ENCODE measurements at places on chromosomes 7 and 10.

GRCh38 chr7:105279688-105280007 is 109.1 kb downstream of the SRPK2 start:
- no peak for DNase-seq

DNA sequence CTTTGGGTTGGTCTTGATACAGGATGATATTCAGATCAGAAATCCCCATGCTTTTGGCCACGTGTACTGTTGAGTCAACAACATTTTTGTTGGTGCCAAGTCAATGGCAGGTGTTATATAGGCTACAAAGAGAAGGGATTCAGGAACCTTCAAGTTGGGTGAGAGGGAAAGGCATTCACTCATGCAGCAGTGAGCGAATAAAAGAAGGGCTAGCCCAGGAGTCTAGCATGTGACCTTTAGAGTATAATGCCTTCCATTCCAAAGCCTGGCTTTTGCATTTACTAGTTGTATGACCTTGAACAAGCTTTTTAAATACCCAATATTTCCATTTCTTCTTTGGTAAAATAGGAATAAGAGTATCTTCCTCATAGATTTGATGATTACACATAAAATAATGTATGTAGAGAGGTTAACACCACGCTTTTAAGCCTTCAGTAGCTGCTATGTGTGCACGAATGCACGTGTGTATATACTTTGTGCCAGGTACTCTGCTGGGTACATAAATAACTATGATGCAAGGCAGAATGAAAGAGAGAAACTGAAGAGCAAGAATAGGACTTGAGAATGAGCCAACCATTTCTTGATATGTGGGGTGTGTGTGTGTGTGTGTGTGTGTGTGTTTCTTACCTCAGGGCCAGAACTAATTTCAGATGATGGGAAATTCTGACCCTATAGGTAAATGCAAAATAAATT is 163.6 kb downstream of the PDE1C start:
- DNase-seq, result no peak

GRCh38 chr7:42739638-42740037 is 172.2 kb downstream of the C7orf25 start:
- DNase-seq, result no peak

DNA sequence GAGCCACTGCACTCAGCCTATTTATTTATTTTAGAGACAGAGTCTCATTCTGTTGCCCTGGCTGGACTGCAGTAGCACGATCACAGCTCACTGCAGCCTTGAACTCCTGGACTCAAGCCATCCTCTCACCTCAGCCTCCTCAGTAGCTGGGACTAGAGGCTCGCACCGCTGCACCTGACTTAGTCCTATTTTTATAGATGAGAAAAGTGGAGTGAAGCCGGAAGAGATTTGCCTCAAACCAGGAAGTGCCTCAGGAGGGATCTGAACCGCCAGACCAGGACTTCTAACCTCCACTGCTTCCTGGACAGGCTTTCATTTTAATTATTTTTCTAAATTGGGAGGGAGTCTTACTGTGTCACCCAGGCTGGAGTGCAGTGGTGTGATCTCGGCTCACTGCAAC is 17.5 kb upstream of the CLIP2 start:
- DNase-seq, result no peak

DNA sequence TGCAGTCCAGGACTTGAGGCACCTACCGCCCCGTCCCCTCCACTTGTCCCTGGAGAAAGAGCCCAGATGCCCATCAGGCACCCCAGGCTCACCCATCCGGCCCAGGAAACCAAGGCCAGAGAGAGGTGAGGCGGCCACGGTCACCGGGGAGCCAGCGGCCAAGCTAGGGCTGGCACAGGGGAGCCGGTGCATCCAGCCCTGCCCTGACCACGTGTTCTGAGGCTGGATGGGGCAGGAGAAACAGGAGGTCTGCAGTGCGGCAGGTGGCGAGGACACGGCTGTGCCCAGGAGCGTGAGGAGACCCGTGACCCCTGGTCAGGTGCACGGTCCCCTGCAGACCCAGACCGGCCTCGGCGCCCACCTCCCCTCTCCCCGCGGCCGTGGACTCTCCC is 27.6 kb downstream of the UNCX start:
- DNase-seq, result no peak
